ENCODE measurements at places on chromosomes 4 and X.

- no peak for DNase-seq
Observed at GRCh38 chrX:107700790-107701189, 72.5 kb downstream of the PRPS1 start.

DNA sequence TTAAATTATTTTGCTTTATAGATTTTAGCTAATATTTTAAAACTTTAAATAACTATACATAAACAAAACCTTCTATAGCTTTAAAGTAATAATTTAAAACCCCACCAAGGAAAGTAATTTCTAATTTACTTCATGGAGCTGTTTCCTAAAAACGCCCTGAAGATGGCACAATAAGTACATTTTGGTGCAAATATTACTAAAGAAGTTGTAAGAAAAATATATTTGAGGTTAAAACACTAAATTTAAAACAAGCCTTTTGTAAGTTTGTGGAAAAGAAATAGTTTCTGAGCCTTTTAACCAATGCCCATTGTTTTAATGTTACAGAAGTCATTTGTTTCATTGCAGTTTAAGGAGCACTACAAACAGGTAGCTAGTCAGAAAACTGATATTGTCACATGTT lies 137.4 kb upstream of the AGA start:
- no peak for DNase-seq

DNA sequence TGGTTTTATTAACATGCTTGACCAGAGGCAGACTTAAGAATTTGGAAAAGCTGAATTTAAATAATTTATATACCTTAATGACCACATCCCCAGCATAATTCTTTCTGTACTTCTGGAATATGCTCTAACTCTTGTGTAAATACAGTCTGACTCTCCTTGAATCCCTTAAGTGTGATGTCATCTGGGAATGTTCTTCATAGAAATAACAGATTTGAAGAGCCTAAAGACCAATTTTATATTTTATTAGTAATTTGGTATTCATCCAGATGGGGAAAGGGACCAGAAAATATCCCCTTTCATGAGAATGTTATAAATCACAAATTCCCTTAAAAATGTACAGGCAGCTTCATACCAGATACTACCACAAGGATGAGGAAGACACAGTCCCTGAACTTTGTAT lies 58.3 kb downstream of the KCNIP4 start:
- DNase-seq: no peak

DNA sequence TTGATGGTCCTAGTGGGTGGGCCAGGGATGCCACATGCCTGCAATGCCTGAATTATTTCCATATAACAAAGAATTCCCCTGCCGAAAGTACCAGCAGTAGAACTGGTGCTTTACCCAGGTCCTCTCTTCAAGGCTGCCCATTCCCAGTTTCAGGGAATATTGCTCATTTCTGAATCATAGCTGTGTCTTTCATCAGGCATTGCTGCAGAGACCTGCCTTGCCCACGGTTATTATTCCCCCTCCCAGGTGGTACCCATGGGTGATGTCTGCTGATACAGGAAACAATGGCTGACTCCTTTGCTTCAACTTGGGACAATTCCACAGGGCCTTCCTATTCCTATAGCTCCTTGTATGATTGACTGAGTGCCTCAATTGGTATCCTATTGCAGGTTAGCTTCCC lies 9.7 kb upstream of the IQCM start:
- DNase-seq: no peak

DNA sequence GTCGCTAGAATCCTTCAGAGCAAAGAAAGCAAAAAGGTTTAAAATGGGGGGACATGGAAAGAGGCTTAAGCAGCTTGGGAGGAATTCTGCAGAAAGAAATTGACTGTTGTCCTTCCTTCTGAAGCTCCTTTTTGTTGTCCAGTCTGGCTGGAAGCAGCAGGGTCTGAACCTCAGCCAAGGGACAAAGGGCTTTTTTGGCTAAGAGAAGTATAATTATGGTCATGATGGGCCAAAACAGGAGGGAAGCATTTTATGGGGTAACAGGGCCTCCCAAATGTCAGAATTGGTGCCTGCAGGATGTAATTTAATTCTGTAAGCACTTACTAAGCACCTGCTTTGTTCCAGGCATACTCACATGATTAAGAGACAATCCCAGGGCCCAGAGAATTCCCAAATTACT lies 74.2 kb upstream of the CPEB2 start:
- DNase-seq: no peak

DNA sequence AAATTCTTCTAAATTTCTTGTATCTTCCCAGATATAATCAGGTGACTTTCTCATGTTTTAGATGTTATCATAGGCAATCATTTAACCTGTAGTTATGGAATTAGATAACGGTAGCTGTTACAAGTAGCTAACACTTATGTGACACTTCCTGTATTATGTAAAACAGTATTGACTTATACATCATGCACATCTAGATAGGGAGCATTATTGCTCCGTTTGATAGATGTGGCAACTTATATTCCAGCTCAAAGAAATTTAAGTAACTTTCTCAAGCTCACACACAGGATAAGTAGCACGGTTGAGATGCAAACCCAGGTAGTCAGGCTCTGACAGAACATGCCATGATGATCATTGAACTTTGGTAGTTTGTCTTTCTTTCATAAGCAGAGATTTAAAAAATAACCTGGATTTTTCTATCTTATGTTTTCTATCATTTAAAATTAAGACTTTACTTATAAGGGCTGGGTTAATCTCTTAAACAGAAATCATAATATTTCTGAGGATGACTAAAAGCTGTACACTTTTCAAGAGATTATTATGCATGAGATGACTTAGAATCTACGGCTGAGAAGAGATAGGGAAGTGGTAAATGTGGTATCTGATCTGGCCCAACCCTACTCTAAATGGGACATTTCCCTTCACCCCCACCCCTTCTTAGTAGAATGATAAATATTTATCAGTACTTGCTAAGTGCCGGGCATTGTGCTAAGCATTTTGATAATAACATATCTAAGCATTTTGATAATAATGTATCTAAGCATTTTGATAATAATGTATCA lies 69.1 kb upstream of the HPGD start:
- DNase-seq: no peak

GRCh38 chrX:139382529-139382928 lies 148.0 kb upstream of the F9 start:
- no peak for DNase-seq

- DNase-seq: no peak
Observed at GRCh38 chr4:139389102-139389501, 64.8 kb upstream of the RAB33B start.

GRCh38 chr4:36043901-36044300 lies 200.4 kb downstream of the ARAP2 start:
- DNase-seq: no peak

DNA sequence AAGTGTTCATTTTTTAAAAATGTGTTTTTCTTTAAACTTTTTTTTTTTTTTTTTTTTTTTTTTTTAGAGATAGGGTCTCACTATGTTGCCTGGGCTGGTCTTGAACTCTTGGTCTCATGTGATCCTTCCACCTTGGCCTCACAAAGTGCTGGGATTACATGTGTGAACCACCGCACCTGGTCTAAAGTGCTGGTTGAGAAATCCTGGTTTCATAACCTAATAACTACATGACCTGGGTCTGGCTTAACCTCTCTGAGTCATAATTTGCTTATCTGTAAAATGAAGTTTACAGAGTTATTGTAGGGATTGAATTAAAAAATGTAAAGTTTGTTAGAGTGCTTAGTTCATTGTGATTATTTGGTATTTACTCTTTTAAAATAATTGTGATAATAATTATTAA lies 5.2 kb downstream of the HSD17B13 start:
- DNase-seq: no peak

DNA sequence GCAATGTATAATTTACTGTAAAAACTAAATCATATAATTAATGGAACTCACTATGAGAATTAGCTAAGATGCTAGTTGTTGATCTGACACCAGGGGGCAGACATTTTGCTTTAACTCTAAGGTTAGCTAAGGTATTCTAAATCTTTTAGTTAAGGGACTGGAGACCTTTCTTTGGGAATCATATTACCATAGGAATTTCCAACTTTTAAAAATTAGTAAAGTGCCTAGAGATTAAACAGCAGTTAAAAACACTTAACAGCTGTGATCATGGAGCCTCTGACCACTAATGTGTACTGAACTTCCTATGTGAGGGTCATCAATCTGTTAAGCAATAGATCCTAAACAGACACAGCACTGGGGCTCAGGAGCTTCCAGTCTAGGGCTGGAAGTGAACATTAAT lies 226.6 kb downstream of the NSUN7 start:
- DNase-seq: no peak

DNA sequence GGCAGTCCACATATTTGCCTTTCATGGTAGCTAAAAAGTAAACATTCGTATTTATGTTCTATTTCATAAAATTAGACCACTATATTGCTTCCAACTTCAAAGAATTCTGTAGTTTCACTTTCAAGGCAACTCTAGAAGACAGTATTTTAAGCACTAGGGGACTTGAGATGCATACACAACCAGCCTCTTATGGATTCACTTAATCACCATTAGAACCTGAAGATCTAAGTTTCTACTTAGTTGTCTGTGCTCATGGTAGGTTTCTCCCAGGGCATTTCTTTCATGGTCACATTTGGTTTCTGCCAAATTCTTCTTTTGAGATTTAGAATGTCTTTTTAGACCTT lies 209.9 kb upstream of the HCCS start:
- no peak for DNase-seq

DNA sequence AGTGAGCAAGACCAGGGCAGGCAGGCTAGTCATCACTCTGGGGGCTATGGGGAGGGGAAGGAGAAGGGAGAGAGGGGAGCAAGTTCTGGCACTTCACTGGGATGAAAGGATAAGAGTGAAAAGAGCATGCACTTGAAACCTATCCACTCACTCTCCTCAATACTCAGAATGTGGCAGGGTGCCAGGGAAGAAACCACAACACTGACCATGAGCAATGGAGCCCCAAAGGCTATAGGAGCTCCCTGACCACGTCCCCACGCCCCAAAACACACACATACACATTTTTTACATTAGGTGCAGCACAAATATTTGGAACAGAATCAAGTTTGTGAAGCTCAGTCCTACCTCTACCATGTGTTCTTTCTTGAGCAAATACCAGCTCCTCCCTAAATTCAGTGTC lies 132.2 kb downstream of the IDS start:
- no peak for DNase-seq

GRCh38 chr4:187124331-187124730 lies 400.7 kb upstream of the FAT1 start:
- DNase-seq: no peak

GRCh38 chr4:149823769-149824221 lies 8.2 kb upstream of the IQCM start:
- DNase-seq: no peak

DNA sequence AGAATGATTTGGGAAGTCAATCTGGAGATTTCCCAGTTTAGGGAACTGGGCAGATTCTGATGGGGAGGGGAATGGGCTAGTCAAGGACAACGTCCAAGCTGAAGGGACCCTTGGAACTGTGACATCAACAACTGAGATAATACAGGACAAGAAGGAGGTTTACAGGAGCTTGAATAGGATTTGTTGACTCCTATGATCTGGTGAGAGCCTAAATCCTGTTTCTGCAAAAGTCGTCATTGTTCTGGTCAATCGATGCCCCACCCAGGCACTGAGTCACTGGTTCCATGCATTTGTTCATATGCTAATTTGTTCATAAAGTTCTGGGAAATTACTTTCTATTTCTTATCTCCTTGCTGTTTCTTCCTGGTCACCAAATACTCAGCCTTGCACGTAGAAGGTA lies 15.3 kb upstream of the PDGFRA start:
- no peak for DNase-seq

DNA sequence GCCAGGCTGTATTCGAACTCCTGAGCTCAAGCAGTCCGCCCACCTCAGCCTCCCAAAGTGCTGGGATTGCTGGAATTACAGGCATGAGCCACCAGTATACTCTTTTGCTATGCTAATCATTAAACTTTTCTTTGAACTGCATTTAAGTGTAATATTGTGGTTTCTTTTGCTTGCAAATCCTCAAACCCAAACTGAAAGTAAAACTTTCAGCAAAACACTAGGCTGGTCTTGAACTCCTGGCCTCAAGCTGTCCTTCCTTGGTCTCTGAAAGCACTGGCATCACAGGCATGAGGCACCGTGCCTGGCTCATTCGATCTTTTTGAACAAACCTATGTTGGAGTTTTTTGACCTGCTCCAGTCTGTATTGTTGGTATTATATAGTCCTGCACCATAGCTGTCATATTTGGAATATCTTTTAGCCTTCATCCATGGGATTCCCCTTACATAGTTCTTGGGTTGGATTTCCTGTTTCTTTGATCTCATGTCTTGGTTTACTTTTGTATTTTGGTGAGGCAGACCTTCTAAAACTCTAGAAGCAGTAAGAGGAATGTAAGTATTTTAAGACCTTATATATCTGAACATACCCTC lies 34.1 kb downstream of the MOB1B start:
- no peak for DNase-seq

DNA sequence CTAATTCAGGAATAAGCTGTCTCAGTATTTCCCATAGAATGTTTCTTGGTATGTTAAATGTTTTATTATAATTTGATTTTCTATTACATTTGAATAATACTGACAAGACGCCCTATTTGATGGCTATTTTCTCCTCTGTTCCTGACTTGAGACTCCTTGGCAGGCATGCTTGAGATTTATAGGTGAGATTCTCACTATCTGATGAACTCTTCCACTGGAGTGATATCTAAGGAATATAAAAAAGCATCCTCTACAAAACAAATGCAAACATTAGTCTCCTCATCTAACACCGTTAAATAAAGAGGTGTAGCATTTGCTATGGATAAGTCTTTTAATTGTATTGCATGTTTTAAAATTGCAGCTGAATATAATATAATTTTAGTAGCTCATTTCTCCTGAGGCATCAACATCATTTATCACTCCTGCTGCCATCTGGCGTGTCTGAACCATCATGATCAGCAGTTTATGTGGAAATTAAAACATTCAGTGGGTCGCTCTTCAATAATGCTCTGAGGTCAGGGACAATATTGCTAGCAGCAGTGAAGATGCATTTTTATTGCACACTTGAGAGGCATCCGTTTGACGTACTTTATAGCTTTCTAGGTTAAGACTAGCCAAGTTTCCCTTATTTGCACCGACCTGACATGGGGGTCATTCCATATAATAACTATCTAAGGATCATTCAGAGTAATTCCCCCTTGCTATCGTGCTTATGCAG lies 210.4 kb upstream of the GALNTL6 start:
- no peak for DNase-seq

DNA sequence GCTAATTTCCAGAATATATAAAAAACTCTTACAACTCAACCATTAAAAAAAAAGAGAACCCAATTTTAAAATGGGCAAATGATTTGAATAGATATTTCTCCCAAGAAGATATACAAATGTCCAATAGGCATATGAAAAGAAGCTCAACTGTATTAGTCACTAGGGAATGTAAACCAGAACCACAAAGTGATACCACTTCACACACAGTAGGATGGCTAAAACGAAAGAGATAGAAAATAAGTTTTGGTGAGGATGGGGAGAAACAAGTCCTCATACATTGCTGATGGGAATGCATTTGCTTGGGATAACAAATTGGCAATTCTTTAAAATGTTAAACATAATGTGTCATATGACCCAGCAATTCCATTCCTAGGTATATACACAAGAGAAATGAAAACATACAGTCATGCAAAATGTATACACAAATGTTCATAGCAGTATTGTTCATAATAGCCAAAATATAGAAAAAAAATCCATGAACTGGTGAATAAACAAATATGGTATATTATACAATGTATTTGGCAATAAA lies 5.7 kb downstream of the TCEAL3 start:
- DNase-seq: no peak

- no peak for DNase-seq
Observed at GRCh38 chr4:152278505-152279233, 257.2 kb downstream of the FBXW7 start.

Data from stimulated activated CD8-positive, alpha-beta memory T cell treated with anti-CD3 and anti-CD28 coated beads, Interleukin-4, amount 100 ng/mL, for 4 hours (primary cell).